Fibroblast of lung (primary cell): ENCODE measurements at places on chromosomes 7 and 10. TPM values are rescaled to one million over a fixed set of nuclear protein-coding genes. Genes with fewer than 3 reads are reported as not detected.

GRCh38 chr7:13189668-13190067 lies 502.2 kb downstream of the ARL4A start:
- no peak for DNase-seq

DNA sequence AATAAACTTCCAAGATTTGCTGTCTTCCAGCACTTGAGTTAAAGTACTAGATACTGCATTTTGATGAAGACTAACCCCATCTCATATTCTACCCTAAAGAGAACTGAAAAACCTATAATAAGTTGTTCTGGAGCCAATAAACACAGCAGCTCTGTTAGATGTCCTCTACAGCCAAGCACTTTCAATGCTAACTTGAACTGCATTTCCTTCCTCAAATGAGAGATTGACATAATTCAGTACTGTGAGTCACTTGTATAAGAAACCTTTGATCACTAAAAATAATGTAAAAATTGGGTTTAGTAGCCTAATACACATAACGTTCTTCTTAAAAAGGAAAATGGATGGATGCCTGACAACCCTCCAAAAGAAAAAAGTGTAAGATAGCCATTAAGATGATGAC lies 81.3 kb downstream of the ITGB8 start:
- DNase-seq = no peak

- DNase-seq = no peak
Measured at GRCh38 chr10:100019787-100020141, 10.0 kb upstream of the DNMBP start.

CCM2 gene
- total RNA-seq = 40.6 and 52.4 TPM in 2 replicates

COL28A1 gene
- under 0.01 and 0.17 TPM in 2 replicates for total RNA-seq

DNA sequence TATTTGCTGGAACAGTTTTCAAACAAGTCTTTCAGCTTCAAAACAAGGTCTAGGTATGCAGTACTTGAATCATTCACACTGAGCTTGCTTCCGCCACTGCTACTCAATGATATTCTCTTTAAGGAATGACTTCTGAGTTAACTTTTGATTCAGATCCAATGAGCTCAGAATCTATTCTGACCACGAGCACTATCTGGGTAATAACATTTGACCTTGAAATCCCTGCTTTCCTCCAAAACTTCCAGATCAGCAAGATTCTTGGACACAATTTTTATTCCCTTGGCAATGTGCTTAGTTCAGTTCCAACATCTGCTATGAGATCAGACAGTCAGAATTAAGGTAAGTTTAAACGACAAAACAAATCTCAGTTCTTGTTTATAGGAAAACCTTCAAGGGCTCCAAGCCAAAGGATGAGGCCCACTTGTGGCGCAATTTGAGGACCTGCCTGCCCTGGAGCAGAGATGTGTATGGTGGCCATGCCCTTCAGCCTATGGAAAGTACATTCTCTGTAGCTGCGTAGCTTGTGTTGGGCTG lies 87.2 kb downstream of the RNF216 start:
- DNase-seq = peak; percentile 97

GRCh38 chr7:141374425-141374824 lies 176.8 kb upstream of the AGK start:
- DNase-seq = no peak

DNA sequence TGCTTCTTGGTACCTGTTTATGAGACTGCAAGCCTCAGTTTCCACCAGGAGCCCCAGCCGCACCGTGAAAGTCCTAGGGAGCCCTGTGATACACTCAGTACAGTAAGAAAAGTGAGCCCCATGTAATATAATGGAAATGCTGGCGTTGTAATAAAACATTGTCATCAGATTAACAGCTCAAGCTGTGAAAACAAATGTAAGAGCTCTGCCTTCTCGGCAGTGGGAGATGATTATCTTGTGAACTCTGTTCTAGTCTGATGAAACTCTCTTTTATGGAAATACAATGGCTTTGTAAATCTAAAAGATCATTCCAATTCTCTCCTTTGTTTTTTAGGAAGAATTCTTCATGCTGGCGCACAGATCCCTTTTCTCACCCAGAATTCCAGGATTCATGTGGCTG lies 299.9 kb downstream of the ABCA13 start:
- no peak for DNase-seq

GRCh38 chr7:114264023-114264422 lies 150.6 kb upstream of the FOXP2 start:
- DNase-seq = peak; percentile 17

GRCh38 chr10:105769248-105770184 lies 1128.4 kb downstream of the SORCS3 start:
- DNase-seq = peak; percentile 1

RBP3 gene
- total RNA-seq = not detected in 2 replicates

POLR2J2 gene
- 1.5 and 2.1 TPM in 2 replicates for total RNA-seq

GRCh38 chr7:40850017-40850416 lies 715.2 kb downstream of the SUGCT start:
- DNase-seq = peak; percentile 57

GRCh38 chr7:112421666-112422486 lies 28.4 kb upstream of the IFRD1 start:
- no peak for DNase-seq

DNA sequence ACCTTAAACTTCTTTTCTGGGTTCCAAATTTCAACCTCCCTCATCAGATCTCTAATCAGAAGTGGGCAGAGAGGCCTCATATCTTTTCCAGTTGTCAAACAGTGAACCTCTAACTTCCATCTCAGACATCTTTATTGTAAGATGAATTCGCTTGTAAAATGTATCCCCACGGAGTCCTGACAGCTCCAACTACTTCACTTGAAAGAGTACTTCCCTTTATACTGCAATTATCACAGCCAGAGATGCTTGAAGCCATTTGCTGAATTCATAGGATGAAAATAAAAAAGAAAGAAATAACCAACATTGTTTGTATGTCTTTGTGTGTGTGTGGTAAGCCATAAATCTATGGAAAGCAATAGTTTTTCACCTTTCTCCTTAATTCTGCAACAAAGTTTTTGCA lies 175.2 kb downstream of the GRM3 start:
- DNase-seq = no peak

DNA sequence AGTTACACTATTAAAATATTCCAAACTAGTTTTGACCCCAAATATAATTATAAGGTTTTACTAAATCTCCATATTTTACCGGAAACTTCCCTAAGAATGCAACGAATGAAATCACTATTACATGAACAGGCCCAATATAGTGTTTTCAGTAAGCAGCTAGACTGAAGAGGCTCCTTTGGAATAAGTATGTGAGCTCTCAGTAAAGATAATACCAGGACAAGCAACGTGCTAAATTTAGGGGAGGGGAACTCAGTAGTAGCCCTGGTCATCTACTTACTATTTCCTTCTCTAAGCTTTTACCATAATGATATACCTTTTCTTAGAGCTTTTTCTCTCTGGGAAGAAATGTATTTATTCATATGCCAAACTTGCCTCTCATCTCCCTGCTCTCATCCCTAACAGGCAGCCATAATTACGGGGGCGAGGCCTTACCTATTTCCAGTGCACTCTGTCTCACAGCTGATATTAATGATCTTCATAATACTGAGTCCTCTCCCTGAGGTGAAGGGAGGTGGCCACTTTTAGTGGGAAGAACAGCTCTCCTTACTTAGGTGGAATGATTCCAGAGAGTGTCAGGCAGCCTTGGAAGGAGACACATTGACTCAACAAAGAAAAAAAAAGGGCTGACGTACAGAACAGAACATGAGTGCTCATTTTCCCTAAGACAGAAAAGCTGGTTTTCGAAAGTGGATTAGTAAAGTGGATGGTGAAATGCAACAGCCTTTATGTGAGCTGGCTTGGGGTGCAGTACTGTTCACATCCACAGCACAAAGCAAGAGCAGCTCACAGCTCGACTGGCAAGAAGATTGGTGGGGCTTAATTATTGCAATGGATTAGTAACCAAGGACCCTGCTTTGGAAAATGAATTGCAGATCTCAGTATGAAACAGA lies 165.4 kb downstream of the GLI3 start:
- DNase-seq = peak; percentile 85

GBX1 gene
- not detected in 2 replicates for total RNA-seq

ENTPD1 gene
- 1.0 and 3.3 TPM in 2 replicates for total RNA-seq

INHBA gene
- 4.1 and 15.0 TPM in 2 replicates for total RNA-seq

NUTM2E gene
- total RNA-seq = under 0.01 TPM in 1 of 2 replicates, not detected in the other

RNF32 gene
- 2.6 and 2.8 TPM in 2 replicates for total RNA-seq

DNA sequence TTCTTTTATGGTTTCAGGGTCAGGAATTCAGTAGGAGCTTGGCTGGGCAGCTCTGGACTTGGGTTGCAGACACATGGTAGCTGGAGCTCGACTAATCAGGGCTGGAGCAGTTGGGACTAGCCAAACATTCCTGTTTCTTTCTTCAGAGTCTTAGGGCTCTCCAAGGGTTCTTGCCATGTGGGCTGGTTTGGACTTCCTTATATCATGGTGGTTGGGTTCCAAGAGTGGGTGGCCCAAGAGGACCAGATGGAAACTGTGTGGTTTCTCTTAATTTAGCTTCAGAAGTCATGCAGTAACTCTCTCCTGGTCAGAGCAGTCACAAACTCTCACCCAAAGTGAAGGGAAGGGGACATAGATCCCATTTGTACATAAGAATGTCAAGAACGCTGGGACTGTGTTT lies 270.1 kb upstream of the FZD1 start:
- DNase-seq = no peak

PCDH15 gene
- under 0.01 and 0.26 TPM in 2 replicates for total RNA-seq

CAMK2G gene
- 19.8 and 25.9 TPM in 2 replicates for total RNA-seq

- DNase-seq = no peak
Measured at GRCh38 chr7:130995252-130996081, 261.5 kb upstream of the KLF14 start.

GRCh38 chr10:73159038-73159648 lies 8.7 kb downstream of the ECD start:
- DNase-seq = peak; percentile 66

DNA sequence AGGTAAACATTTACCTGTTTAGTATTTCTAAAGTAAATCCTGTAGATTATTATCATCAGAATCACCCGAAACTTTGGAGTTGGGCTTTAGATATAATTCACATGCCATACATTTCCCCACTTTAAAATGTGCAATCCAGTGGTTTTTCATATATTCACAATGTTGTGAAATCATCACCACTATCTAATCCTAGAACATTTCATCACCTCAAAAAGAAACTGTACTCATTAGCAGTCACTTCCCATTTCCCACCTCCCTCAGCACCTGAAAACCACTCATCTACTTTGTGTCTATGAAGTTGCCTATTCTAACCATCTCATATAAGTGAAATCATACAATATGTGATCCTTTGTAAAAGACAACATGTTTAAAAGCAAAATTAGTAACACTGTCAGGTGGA lies 182.6 kb downstream of the FZD1 start:
- no peak for DNase-seq

PON2 gene
- 43.1 and 72.8 TPM in 2 replicates for total RNA-seq

DNA sequence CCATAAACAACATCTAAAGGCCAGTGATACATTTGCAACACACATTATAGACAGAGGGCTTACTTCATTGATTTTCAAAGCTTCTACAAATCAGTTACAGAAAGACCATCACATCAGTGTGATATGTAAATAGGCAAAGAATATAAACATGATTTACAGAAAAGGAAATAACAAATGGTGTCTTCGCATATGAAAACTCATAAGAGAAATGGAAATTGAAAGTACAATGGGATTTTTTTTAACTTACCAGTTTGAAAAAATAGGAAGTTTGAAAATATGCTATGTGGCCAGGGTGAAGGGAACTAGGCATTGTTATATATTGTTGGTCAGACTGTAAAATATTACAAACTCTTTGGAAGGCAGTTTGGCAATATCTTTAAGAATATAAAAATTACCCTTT lies 27.3 kb downstream of the SEC23IP start:
- DNase-seq = no peak

ZNF518A gene
- total RNA-seq = 16.4 and 19.0 TPM in 2 replicates

DNA sequence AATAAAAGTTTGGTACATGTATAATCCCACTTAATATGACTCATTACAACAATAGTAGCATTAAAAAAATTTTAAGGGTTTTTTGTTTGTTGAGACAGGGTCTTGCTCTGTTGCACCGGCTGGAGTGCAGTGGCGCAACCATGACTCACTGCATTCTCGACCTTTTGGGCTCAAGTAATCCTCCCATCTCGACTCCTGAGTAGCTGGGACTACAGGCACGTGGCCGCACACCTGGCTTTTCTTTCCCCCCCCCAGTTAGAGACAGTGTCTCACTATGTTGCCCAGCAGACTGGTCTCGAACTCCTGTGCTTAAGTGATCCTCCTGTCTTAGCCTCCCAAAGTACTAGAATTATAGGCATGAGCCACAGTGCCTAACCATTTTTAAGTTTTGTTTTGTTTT lies 40.7 kb downstream of the KMT2C start:
- peak; percentile 73 for DNase-seq

GRCh38 chr10:98444314-98445006 lies 2.3 kb downstream of the HPS1 start:
- DNase-seq = no peak

- DNase-seq = no peak
Measured at GRCh38 chr10:117408436-117409384, 33.5 kb upstream of the PDZD8 start.

DNA sequence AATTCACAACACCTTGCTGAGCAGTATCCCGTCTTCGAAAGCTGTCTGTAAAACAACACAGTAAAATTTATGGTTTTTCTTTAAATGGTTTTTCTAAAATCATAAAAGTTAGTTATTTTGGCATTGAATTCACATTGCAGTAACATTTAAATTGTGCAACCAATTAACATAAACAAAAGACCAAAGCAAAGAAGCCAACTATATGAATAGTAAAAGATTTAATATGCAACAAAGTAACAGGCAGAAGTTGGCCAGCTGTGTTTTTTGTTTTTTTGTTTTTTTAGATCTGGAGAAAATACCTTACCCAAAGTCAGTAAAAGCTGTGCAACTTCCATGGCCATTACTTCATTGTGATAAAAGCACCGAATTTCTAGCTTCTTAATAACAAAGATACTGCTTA lies 11.3 kb downstream of the SRI start:
- DNase-seq = no peak

- DNase-seq = no peak
Measured at GRCh38 chr7:51188987-51189386, 127.6 kb downstream of the COBL start.

- no peak for DNase-seq
Measured at GRCh38 chr7:151662251-151662826, 142.6 kb upstream of the RHEB start.

- no peak for DNase-seq
Measured at GRCh38 chr10:99685597-99685967, 26.3 kb downstream of the ENTPD7 start.

ADCYAP1R1 gene
- not detected in 2 replicates for total RNA-seq

LIPM gene
- total RNA-seq = not detected in 2 replicates

GRCh38 chr7:73941836-73942551 lies 81.0 kb downstream of the TMEM270 start:
- DNase-seq = peak; percentile 85

- no peak for DNase-seq
Measured at GRCh38 chr10:77959887-77960455, 33.4 kb upstream of the DLG5 start.

- DNase-seq = no peak
Measured at GRCh38 chr10:129769381-129770116, 194.5 kb downstream of the EBF3 start.

COA1 gene
- 34.2 and 39.6 TPM in 2 replicates for total RNA-seq

IFIT3 gene
- 23.6 and 33.5 TPM in 2 replicates for total RNA-seq
